ENCODE measurements at places on chromosomes 6 and 20.

- no peak for DNase-seq
Observed at GRCh38 chr6:52207066-52207465, 20.9 kb downstream of the IL17A start.

GRCh38 chr20:62758226-62758912, 37.9 kb upstream of the MRGBP start:
- no peak for DNase-seq

DNA sequence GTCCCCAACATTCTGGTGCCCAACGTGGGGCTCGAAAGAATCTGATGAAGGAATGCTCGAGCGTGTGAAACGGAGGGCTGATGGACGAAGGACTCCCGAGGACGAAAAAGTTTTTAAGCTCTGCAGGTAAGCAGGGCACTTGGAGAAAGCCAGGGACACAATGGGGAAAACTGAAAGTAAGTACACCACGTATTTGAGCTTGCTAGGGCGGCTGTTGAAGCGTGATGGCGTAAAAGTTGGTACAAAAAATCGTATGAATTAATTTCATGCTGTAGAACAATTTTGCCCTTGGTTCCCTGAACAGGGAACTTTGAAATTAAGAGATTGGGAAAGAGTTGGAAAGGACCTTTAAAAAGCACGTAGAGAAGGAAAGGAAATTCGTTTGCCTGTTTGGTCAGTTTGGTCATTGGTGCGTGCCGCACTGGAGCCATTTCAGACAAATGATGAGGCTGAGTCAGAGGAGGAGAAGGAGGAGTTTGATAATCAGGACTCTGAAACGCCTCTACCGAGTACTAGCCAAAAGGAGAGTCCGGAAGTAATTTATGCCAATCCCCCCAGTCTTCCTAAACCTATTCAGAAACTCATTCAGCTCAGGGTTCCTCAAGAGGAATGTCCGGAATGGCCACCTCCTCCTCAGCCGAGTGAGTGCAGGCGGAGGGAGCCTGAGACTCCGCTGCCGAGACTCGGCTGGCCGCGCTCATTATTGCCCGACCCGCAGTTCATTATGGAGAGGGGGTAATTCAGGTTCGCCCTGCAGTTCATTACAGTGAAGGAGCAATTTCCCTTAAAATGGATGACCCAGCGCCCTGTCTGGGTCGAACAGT, 59.2 kb upstream of the PRSS16 start:
- DNase-seq = peak; percentile 82

DNA sequence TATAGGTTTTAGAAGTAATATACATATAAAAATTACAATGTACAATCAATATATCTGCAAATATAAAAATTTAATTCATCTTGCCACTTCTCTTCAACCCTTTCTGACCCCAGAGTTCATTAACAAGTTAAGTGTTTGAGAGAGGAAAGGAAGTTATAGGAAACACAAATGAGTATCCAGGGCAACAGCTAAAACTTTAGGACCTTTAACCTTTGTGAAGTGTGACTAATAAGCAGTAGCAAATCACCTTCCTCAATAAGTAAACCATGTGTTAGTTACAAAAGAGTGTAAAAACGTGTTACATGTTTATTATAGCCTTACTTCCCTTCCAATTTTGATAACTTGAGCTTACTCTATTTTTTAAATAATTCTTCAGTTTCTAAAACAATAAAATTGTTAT, 73.4 kb upstream of the SIM1 start:
- DNase-seq = no peak

GRCh38 chr6:100175814-100176310, 181.8 kb upstream of the MCHR2 start:
- peak; percentile 88 for DNase-seq

DNA sequence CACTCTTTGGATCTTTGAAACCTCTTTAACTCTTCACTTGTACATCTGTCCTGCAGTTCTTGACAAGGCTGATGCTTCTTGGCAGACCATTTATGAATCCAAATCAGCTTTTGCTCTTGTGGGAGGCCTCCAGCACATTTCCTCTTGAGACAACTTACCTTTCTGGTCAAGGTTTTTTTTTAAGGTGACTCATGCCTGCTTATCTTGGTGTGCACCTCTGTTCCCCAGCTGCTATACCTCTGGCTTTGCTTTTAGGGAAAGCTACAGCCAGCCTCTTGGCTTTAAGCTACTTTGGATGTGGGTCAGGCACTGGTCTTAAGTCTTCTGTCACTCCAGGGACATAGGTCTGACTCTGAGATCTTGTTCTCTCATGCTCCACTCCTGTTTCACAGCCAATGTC, 106.5 kb downstream of the PHF3 start:
- no peak for DNase-seq

- no peak for DNase-seq
Observed at GRCh38 chr6:155387481-155387880, 68.2 kb downstream of the NOX3 start.

- DNase-seq = no peak
Observed at GRCh38 chr6:131065112-131065823, 2.2 kb upstream of the EPB41L2 start.

DNA sequence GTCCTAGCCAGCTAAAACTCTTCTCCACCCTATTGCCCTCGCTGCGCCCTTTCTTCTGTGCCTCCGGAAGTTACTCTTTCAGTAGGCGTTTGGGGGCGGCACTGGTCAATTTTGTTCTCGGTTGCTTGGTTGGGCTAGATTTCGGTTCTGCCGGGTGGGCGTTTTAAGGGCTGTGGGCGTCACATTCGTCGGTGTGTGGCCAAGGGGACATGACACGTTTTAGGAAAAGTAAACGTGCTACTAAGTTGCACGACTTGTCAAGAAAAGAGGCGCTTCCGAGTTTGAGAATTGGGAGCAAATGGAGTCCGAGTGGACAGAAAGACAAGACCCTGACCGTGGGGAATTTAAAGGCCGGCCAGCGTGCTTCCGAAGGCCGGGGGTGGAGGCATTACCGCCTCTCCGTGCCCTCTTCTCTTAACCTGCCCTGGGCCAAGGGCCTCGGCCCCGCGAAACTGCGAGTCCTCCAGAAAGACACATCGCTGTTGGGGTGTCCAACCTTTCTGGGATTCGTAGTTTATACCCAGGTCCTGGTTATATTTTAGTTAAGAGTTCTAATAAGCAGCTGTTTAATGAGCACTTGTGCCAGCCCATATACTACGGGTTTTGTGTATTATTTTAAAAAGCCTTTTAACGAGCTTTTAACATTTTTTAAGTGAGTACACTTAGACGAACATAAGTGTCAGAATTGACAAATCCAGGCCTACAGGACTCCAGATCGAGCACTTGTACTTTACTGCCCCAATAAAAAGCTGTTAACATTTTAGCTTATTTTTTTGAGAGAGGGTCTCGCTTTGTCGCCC, 664 bp upstream of the BAG6 start:
- no peak for DNase-seq

DNA sequence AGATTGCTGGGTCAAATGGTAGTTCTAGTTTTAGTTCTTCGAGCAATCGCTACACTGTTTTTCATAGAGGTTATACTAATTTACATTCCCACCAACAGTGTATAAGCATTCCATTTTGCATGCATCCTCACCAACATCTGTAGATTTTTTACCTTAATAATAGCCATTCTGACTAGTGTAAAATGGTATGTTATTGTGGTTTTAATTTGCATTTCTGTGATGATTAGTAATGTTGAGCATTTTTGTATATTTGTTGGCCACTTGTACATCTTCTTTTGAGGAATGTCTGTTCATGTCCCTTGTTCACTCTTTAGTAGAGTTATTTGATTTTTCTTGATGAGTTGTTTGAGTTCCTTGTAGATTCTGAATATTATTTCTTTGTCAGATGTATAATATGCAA, 236.2 kb downstream of the GRM1 start:
- peak; percentile 25 for DNase-seq

DNA sequence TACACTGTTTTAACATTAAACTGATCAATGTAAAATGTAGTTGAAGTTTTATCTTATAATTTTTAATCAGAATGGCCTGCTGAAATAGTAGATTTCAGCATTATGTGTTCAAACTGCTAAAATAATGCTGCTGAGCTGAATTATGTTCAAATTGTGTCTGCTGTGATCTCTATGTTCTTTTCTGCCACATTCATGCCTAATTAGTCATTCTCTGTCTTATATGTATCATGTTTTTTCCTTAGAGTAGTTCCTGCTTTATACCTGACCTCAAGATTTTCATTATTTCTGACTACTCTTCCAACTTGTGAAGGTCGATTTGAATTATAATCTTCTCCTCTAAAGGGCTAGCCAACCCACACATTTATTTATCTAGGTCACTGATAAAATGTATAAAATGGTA, 476.7 kb upstream of the EPHA7 start:
- DNase-seq = no peak

DNA sequence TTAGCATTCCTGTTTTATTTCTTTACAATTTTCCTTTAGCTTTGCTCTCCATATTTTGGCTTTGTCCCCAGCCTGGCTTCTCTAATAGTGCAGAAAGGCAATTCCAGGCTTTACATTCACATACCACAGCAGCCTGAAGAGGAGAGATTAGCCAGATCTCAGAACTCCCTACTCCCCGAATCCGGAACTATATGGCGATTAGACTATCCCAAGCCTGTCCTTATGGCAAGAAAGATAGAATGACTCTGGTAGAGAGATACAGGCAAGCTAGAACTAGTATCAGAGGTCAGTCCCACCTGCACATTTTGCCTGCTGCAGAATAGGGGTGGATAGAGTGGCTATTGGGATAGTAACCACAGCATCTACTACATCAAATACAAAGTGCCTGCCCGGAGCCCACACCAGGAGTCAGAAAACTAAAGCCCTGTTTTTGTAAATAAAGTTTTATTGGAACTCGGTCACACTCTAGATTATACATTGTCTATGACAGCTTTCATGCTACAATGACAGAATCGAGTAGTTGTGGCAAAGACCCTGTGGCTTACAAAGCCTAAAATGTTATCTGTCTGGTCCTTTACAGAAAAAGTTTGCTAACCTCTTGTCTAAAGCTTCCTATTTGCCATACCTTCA, 17.1 kb upstream of the ADIG start:
- no peak for DNase-seq

DNA sequence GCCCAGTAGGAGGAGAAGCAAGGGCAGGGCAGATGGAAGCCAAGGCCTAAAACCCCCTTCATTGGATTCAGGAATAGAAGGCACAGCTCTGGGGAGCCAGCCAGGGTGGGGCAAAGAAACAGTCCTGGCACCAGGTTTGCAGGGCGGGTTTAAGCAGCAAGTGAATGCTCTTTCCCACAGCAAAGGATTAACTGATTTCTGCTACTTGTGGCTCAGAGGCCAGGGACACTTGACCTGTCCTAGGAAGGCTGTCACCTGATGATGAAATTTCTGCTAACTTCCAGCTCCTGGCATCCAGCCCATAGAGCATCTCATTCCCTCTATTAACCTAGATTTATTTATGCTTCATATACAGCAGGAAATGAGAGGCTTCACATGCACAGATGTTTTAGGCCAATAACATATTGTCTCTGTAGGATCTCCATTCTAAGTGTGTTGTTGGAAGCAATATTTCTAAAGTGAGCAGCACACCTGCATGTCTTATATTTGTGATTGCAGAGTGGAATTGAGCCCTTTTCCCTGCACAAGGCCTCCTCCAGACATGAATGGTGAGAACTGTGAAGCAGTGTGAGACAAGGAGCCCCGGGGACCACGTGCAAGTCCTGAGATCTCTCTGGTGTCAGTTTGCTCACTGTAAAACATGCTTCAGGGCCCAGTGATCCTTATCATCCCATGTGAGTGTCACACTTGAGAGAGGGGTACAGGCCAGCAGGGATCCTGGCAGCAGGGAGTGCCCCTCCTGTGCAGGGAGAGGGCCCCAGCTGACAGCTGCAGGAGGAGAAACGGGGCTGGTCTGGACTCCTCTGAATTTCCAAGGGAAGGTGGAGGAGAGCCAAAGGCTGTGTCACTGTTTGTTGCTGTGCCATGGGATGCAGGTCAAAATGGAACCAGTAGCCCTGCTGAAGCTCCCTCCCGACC, 41.1 kb upstream of the CST5 start:
- DNase-seq = no peak

DNA sequence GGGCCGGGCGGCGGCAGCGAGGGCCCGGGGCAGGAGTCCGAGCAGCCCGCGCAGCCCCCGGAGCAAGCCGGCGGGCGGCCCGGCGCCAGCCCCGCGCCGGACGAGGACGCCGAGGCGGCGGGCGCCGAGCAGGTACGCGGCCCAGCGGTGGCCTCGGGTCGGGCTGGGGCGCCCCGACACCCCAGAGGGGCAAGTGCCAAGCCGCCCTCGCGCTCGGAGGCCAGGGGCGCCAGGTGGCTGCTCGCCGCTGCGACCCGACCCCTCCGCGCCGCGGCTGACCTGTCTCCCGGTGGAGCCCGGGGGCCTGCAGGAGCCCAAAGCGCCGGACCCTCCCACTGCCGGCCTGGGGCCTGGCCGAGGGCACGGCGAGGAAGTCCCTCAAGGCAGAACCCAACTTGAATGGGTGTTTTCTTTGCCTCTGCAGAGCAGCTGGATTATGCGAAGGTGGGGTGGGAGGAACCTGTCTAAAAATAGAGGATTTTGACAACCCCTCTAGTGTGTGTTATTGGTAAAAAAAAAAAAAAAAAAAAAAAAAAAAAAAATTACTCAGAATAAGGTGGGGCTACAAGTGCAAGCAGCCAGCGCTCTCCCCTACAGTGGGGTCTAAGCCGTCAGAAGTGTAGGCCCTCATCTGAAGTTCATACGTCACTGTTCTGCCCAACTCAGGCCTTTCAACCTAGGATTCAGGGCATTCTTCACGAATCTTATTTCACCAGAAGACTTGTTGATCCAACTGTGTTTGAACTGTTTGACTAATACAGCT, 609 bp downstream of the OGFRL1 start:
- DNase-seq = peak; percentile 58

DNA sequence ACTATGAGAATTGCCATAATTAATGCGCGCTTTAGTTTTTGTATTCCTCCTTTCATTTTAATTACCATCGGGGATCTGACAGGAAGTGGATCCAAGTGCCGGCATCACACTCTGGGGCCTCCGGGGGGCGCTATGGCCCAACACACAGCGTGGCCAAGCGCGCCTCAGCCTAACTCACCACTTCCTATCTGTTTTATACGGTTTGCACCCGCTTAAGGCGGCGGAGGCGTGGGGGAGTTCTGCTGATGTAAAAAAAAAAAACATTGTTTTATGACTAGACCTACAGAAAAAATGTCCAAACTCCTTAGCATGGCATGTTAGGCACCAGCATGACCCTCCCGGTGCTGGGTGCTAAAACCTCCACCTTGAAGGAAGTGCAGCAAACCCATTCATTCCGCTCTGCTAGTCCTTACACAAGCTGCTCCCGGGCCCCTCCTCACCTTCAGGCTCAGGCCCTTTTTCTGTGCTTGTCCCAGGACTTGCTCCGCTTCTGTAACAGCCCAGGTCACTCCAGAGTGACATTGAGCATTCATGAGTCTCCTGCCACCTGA, 4.5 kb upstream of the EBF4 start:
- peak; percentile 69 for DNase-seq

GRCh38 chr20:62807444-62808210, 3.0 kb downstream of the OGFR start:
- no peak for DNase-seq

- DNase-seq = peak; percentile 73
Observed at GRCh38 chr6:100176311-100176950, 182.4 kb upstream of the MCHR2 start.

All from astrocyte of the hippocampus (primary cell).